Activated T-cell treated with anti-CD3 and anti-CD28 coated beads, Interleukin-2, amount 50 U/mL, for 24 hours (primary cell): ENCODE measurements at places on chromosomes 3 and 15.

DNA sequence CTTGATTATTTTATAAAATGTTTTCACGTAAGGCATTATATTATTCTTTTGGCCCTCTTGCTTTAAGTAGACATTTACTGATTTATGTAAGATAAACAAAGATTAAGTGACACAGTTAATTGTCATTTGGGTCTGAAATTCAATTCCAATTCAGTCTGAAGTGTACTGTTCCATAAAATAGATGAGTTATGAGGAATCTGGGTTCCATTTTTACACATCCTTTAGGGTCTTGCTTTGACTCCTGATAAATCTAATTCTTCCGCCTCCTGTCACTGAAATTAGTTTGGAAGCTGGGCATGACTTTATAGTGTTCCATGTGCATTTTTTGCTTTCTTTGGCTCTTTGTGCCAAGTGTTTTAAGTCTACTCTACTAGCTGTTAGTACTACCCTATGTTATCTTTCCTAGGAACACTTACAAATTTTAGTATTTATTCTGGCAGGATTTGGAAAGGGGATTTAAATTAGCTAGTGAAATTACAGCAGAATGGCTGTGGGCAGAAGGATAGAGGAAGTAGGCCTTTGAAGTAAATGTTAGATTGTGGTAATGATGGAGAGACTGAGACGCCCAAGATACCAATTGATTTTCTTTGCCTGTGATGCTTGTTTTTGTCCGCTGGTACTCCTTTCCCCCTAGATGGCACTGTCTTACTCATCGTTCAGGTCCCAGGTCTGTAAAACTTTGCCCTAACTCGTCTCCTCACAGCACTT lies 14.3 kb downstream of the ARL8B start:
- H3K36me3 ChIP-seq: peaks cover 30% of the 10 kb centered on the region
- H3K4me3 ChIP-seq: no peak overlapping the region
- H3K27me3 ChIP-seq: no peaks in the 10 kb centered on the region
- no peak for DNase-seq
- H3K27ac ChIP-seq: peak overlapping the region; percentile 70
- H3K4me1 ChIP-seq: peaks cover 74% of the 10 kb centered on the region

GRCh38 chr3:50612970-50613846 lies 1.6 kb upstream of the CISH start:
- peaks cover 35% of the 10 kb centered on the region for H3K4me1 ChIP-seq
- H3K27me3 ChIP-seq: no peaks in the 10 kb centered on the region
- peak overlapping the region; percentile 100 for H3K27ac ChIP-seq
- peaks cover 80% of the 10 kb centered on the region for H3K36me3 ChIP-seq
- DNase-seq: peak; percentile 59

DNA sequence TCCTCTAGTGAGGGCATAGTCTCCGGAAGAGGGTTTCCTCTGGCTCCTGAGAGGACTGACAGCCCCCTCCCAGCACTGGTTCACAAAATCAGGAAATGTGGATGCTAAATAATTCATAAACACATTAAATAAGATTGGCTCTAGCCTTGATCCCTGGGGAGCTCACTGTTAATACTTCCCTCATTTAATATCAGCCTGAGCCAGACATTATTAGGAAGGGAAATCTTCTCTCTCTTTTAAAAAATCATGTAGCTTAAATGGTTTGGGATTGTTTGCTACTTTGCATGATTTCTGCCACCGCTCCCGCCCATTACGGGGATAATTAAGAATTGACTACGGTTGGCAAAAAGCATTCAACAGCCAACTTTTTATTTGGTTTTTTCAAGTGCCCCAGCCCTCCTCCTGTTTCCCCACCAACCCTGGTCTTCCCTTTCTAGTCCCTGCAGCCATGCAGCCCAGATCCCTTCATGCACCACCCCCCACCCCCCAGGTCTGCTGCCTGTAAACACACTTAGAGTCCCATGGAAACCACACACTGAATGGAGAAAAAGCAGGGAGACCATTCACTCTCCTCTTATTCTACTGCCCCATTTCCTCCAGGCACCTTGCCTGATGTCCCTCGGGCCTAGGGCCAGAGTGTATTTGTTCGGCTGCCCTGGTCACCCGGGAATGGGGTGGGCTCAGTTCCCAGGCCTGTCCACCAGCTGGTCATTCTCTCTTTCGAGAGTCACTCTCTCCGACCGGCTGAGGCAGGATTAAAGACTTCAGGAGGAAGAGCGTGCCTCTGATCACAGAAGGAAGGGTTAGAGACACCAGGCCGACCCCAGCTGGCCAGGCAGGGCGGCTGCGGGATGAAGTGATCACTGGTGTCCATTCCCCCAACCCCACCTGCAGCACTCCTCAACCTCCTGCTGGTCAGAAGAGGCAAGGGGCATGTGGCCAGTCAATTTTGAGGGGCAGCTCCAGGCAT lies 45.1 kb downstream of the SEMA5B start:
- H3K4me1 ChIP-seq: no peaks in the 10 kb centered on the region
- DNase-seq: no peak
- no peak overlapping the region for H3K27ac ChIP-seq
- H3K4me3 ChIP-seq: no peak overlapping the region
- no peaks in the 10 kb centered on the region for H3K36me3 ChIP-seq

- peaks cover 30% of the 10 kb centered on the region for H3K4me1 ChIP-seq
- no peaks in the 10 kb centered on the region for H3K27me3 ChIP-seq
- DNase-seq: no peak
- H3K4me3 ChIP-seq: no peak overlapping the region
These were observed 75.1 kb downstream of the CD200 start for GRCh38 chr3:112407888-112408702.

- DNase-seq: no peak
- no peaks in the 10 kb centered on the region for H3K27me3 ChIP-seq
These were observed 619.1 kb upstream of the BCHE start for GRCh38 chr3:166456286-166456685.
